Tongue (tissue), 3 donors: ENCODE measurements at places on chromosomes 5 and 9. TPM values are rescaled to one million over a fixed set of nuclear protein-coding genes. Genes with fewer than 3 reads are reported as not detected.
A peak's percentile ranks its signal among the peaks of the same experiment; 100 is the strongest.

GRCh38 chr5:138032028-138032571 lies 779 bp downstream of the FAM13B start:
- no peak for DNase-seq

DNA sequence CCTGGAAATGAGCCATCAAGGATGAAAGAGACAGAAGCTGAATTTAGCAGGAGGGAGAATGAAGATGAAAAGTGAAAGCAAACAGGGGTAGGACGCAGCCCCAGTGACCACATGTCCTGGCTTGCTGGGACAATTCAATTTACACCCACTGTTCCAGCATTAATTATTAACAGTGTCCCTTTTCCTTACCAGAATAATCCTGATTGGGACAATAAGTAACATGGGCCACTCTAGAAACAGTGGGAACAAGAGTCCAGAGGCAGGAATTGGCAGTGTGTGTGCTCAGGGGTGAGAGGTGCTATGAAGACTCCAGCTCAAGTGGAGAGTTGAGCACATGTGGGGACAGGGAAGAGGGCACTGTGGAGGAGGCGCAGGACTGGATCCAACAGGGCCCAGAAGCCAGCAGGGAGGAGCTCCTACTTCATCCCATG lies 147.1 kb downstream of the C5orf15 start:
- no peak for DNase-seq

GRCh38 chr9:136339173-136339957 lies 12.0 kb downstream of the GPSM1 start:
- DNase-seq = peak; percentile 67

GRCh38 chr5:81214848-81215247 lies 18.3 kb upstream of the CKMT2 start:
- no peak for DNase-seq

DNA sequence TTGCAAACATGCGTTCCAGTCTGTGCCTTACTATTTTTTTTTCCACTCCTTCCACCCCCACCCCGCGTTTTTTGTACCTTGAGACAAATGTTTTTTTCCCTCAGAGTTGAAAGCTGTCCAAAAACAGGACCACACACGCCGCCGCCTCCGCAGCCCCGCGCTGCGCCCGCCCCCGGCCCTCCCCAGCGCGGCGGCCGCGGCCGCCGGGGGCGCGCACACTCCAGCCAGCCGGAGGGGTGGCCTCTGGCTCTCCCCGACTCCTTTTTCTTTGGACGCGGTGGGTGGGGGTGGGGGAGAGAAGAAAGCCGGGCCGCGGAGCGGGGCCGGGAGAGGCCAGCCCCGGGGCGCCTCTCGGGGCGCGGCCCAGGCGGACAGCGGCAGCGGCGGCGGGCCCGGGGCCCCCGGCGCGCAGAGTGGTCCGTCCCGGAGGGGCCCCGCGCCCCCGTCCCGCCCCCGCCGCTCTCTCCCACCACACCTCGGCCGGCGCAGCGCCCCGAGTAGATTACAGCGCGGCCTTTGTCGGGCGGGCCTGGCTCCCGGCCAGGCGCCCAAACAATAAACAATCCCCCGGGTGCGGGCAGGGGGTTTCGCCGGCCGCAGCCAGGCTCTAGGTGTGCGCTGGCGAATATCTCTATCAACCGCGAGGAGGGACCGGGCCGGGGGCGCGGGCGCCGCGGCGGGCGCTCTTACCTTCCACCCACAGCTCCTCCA lies 10.9 kb downstream of the PTCH1 start:
- peak; percentile 92 for DNase-seq

DNA sequence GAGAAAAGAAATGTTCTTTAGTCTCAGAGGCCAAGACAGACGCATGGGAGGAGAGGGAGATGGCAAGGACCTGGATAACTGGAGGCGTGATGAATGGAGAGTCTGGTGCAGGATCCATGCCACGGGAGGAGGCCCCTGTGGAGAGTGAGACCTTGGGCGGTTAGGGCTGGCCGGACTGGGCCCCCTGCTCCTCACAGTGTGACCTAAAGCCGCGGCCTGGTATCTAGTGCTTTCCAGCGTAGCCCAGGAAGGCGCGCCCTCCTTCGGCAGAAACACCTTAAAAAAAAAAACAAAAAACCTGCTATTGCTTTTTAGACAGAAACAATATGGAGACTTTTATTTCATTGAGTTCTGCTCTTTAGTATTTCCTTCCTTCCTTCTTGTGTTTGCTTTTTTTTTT lies 33.1 kb downstream of the SCGB3A1 start:
- no peak for DNase-seq

DNA sequence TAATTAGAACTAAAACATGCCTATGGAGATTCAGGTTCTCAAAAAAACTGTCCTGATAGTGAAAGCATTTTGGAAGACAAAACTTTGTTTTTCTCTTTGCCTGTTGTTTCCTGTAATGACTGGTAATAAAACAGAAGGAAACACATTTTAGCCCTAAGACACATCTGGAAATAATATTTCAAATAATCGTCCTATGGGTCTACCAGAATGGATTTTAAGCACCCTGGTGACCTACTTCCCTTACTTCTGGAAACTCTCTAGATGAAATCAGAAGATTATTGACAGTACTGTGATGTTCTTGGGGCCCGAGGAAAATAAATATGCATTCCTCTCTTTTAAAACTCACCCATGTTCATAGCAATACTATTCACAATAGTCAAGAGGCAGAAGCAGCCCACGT lies 110.1 kb upstream of the TLE4 start:
- no peak for DNase-seq

The SLIT3 gene
- 21.4 TPM for total RNA-seq

DNA sequence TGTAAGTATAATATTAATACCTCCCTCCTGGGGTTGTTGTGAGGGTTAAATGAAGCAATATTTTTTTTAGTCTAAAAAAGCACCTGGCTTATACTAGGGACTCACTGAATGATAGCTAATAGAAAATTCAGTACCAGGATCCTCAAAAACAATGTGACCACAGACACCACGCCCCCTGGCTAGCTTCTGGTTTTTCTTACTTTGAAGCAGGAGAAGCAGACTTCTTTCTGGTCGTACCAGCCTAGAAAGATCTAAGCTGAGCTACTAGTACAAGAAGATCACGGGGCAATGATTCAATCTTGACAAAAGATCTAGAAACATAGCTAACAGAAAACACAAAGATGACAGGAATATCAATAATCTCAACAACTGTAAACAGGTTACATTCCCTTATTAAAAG lies 218.5 kb upstream of the SLC30A5 start:
- DNase-seq = no peak

DNA sequence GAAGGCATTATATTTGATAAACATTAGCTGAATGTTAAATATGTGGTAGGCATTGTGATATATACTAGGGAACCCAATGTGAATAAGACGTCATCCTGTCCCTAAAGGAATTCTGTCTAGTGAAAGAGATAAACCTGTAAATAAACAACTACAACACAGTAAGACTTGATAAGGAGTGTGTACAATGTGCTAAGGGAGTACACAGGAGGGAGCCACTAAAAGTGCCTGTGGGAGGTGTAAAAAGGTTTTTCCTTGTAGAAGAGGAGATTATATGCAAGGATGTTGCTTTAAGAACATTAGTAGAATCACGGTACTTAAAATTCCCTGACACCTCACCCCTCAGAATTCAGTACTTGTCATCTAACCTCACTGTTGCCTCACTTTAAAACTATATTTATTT lies 91.7 kb downstream of the KIAA0825 start:
- no peak for DNase-seq

DNA sequence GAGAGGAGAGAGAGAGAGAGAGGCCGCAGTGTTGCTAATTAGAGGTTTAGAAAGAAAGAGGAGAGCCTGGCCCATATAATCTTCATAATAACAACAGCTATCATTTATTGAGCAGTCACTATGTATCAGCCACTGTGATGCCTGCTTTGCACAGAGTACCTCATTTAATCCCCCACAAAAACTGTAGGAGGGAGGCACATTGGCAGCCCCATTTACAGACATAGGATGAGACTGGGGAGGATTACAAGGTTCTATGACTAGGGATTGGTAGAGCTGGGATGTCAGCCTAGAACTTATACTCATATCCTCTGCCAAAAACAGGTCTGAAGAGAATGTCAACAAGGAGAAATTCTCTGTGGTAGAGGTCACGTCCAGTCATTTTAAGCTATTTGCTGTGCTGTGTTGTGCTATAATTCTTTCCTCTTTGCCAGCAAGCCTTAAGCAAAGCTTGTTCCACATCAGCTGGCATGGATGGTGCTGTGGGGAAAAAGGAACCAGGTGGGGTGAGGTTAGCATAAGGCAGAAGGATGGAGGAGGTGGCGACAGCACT lies 6.7 kb upstream of the GCNT4 start:
- DNase-seq = no peak

DNA sequence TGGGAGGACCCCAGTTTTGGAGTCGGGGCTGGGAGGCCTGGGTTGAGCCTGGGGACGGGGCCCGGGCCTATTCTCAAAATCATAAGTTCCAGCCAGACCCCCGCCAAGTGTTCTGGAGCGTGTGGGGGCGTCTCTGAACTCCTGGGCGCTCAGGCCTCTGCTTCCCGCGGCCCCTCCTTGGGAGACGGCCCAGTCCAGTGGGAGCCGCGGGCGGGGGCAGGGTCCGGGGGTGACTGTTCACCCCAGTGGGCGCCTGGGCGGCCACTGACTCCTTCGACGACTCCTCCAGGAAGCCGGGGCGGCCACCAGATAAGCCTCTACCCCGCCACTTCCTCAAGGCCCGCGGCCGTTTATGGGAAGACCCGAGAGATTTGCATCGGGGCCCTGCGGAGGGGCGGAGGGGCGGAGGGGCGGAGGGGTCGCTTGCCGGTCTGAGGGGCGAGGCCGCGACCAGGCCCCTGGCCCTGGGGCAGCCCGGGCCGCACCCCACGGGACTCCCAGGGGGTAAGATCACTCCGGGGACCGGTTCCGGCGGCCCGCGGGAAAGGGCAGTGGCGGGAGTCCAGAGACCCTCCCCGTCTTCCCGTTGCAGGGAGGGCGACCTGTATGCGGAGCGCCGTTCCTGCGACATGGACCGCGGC lies 655 bp downstream of the TOR4A start:
- DNase-seq = no peak

DNA sequence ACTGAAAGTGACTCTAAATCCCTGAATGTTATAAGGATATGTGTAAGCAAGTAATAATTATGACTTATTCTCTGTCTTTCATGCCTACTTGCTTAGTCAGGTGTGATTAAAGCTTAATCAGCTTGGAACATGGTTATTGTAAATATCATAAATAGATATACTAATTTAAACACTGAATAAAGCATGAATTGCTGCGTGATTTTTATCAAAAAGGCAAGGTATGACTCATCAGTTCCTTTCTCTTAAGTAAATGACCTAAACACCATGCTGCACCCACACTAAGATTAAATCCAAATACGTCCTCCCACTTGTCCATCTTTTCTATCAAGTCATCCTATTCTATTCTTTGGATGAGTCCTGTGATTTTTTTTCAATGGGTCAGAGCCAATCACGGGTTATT lies 124.6 kb upstream of the MTAP start:
- no peak for DNase-seq

The FBP1 gene
- 4.4 TPM for total RNA-seq

The CBY3 gene
- total RNA-seq = not detected

GRCh38 chr5:87327998-87328397 lies 60.3 kb downstream of the RASA1 start:
- no peak for DNase-seq

The ROR2 gene
- total RNA-seq = 14.0 TPM

The PDGFRB gene
- 129 TPM for total RNA-seq

The MAP1B gene
- total RNA-seq = 116 TPM

The MAST4 gene
- 44.4 TPM for total RNA-seq

GRCh38 chr9:71858812-71859211 lies 52.2 kb downstream of the ABHD17B start:
- no peak for DNase-seq

- peak; percentile 92 for DNase-seq
Measured at GRCh38 chr5:77086689-77087483, at the start of gene ZBED3. Gene ZBED3, minus strand, starts transcription at chr5:77087285. Its CDS starts 9,407 bp downstream, at chr5:77077878.

The MARCOL gene
- not detected for total RNA-seq

The AQP7 gene
- 8.4 TPM for total RNA-seq

The FAM169A gene
- 1.8 TPM for total RNA-seq

The PCDHGB5 gene
- total RNA-seq = 11.3 TPM

- DNase-seq = no peak
Measured at GRCh38 chr9:126248680-126249079, 77.9 kb upstream of the MVB12B start.

DNA sequence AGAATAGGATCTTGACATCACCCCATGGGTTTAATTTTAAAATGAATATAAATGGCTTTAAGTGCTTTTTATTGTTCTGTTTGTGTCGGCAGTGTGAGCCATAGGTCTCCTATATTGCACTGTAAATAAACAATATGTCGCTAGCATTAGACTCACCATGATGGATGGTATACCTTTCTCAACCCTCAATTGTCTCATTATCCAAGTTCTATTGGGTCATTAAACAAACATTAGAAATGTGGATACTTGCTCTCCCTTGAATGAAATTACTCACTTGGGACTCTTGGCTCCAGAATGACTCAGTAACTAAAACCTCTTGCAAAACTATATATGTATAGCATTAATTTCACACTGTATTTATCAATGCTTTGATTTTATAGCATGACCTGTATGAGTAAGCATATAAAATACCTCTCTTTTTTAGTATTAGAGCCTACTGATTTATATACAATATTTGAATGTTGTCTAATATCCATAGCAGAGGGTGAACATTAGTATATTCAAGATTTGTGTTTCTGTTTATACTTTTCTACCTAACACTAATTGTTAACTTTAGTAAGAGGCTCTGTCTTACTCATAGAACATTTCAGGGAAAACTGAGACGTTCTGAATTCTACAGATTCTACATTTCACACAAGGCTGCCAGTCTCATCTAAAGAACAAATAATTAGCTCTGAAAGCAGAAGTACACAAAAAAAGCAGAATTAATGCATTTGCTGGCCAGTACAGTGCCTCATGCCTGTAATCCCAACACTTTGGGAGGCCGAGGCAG lies 303.8 kb upstream of the PRR16 start:
- DNase-seq = no peak

DNA sequence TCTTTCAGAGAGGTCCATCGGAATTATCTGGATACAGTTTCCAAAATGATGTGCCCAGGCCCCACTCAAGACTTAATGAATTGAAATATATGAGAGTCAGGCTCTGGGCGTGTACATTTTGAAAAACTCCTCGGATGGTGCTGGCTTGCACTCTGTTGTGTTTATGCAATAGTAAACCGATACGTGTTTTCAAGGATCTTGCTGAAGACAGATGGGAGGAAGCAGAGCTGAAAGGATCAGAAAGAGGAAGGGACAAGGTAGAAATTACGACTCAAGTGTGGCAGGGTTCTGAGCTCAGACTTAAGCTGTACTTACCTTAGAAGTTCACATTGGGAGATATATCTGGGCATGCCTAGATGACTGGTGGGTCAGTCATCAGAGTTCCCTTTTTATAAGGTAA lies 13.7 kb upstream of the STOM start:
- no peak for DNase-seq

GRCh38 chr5:102903074-102903871 lies 148.2 kb downstream of the PAM start:
- DNase-seq = no peak
